ENCODE measurements at places on chromosomes 3 and 15.

GRCh38 chr3:150639262-150639661, 36.1 kb downstream of the SELENOT start:
- DNase-seq, result no peak

DNA sequence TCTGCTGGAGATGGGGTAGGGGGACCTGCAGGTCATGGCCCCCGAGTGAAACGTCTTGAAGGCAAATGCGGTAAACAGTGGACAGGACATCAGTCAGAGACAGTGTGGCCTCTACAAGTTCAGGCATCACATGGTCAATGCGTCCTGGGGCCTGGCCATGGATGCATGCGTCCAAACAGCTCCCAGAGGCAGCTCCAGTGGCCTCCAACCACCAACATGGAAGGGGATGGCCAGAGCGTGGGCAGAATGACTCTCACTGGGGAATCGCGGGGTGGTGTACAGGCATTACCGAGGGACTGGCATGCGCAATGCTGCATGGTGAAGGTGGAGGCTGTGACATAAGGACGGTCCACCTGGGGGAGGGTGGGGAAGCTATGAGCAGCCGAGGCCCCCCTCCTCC, 35.6 kb upstream of the IQSEC1 start:
- DNase-seq, result no peak

GRCh38 chr3:101513419-101513986, 491 bp upstream of the SENP7 start:
- DNase-seq, result no peak

DNA sequence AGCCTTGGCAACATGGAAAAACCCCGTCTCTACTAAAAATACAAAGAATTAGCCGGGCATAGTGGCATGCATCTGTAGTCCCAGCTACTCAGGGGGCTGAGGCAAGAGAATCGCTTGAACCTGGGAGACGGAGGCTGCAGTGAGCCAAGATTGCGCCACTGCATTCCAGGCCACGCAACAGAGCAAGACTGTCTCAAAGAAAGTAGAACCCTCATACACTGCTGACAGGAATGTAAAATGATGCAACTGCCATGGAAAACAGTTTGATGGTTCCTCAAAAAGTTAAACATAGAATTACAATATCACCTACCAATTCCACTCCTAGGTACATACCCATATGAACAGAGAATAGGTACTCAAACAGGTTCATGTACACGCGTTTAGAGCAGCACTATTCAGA, 158.9 kb downstream of the TBC1D5 start:
- DNase-seq, result no peak

DNA sequence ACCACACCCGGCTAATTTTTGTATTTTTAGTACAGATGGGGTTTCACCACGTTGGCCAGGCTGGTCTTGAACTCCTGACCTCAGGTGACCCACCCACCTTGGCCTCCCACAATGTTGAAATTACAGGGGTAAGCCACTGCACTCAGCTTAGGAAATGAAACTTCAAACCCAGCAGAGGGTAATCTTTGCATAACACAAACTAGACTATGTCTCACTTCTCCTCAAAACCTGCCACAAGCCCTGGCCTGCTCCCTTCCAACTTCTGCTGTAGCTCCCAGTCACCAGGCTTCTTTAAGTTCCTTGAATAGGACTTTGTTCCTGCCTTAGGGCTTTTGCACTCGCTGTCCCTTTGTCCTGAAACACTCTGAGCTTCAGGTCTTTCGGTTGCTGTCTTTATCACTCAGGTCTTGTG, 39.2 kb upstream of the SEMA4B start:
- no peak for DNase-seq

DNA sequence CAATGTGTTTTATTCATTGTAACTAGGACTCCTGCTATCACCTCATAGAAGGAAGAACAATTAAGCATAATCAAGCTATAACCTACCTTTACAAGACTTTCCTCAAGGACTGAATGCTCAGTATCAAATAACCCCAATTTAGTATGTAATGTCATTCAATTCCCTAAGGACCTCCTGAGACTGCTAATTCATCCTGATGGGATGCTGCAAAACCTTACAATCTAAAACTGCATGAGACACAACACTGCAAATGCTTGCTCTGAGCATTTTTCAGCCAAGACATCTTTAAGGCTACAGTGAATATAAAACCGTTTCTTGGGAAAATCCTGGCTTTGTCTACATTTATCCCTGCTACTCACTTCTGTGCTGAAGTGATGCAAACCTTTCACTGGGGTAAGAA, 69.9 kb downstream of the RYK start:
- no peak for DNase-seq

DNA sequence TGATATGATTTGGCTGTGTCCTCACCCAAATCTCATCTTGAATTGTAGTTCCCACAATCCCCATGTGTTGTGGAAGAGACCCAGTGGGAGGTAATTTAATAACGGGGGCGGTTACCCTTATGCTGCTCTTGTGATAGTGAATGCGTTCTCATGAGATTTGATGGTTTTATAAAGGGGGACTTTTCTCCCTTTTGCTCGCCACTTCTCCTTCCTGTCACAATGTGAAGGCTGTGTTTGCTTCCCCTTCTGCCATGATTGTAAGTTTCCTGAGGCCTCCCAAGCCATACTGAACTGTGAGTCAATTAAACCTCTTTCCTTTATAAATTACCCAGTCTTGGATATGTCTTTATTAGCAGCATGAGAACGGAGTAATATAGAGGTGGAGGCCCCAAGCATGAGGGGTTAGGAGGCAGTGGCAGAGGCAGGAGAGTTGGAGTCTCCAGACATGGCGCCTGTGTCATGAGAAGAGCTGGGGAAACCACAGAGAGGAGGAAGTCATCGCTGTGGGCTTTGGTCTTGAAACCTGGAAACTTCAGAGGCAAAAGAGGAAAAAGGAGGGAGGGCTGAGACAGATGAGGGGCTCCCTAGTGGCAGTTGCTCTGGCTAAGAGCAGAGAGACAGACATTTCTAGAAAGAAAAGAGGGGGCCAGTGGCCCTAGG, 107.8 kb upstream of the VEPH1 start:
- DNase-seq, result no peak

DNA sequence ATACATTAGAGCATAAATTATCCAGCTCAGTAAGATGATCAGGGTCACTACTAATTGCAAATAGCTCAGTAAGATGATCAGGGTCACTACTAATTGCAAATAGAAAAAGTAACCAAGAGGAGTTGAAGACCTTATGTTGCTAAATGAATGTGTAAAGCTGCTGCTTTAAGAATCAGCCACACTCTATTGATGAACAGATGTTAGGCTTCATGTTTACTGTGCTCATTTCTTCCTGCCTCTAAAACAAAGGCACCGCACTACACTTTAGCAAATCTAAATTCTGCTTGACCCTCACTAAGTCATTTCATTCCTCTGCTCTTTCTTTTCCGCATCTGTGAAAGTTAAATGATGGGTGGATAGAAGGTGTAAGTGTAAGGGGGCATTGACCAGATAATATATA, 92.6 kb upstream of the PLSCR4 start:
- DNase-seq, result no peak

DNA sequence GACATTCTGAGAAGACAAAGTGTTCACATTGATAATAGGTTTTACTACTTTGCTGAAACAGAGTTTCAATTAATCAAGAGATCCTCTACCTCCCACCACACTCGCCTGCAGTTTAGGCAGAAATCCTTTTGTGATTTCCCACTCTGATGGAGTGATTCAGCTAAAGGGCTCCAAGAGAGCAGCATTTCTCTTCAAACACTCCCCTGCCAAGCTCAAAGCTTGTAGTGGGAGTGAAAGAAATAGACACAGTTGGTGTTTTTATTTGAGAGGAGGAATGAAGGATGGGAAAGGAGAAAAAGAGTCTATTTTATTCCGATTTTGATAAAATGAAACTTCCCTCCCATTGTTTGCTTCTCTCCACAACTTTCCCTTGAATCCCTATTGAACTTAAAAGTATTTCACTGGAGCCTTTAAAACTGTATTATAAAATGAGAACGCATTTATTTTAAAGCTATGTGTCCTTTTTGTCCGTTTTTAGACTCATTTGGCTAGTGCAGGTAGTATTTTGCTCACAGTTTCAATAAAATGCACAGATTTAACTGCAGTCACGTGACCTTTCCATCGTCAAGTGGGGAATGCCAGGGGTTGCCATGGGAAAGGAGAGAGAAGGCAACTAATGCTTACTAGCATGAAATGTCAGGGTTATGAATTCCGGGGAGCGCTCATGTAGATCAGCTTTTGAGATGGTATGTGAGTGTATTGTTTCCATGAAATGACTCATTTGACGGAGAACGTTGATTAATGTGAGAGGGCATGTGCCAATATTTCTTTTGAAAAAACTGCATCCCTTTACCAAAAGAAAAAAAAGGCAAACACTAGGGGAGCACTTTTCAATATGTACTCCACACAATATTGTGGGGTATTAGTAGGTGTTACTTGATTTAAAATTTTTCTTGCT, 7.7 kb upstream of the OSBPL11 start:
- DNase-seq, result no peak

DNA sequence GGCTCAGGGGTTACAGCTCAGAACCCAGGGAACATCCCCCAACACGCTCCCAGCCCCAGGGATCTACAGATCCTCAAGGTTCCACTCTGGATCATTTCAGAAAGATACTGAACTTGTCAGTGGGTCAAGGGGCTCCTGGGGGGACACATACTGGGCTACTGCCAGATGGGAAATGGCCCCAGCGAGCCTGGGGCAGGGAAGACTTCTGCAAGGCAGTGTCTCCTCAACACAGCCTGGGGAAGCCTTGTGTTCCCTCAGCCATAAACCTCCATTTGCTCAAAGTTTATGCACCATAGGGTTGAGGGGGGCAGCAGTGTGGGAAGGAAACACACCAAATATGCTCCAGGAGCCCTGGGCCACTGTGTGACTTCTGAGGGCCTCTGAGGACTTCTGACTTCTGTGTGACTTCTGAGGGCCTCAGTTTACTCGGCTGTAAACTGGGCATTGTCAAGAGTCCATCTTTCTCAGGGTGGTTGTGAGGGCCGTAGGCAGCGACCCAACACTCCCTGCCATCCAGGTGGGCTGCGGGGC, 58.4 kb downstream of the IQSEC1 start:
- no peak for DNase-seq

- DNase-seq, result no peak
These were observed 68.7 kb upstream of the SLC6A11 start for GRCh38 chr3:10747341-10747740.

All from stimulated activated CD8-positive, alpha-beta memory T cell treated with anti-CD3 and anti-CD28 coated beads, Interleukin-15, amount 100 ng/mL, for 4 hours (primary cell).